A549 treated with dexamethasone at 1 μM for 4 hours (cell line): ENCODE measurements at places on chromosomes 13 and 19. TPM values are rescaled to one million over a fixed set of nuclear protein-coding genes. Genes with fewer than 3 reads are reported as not detected.

Gene ZNF737
- total RNA-seq: 0.06 to 0.15 TPM (median 0.06 TPM) in 3 of 5 replicates, not detected in the others

Gene GPR12
- total RNA-seq: not detected in 5 replicates

Gene ZNF560
- total RNA-seq: not detected in 5 replicates

Gene TMEM272
- total RNA-seq: not detected in 5 replicates
